ENCODE measurements at places on chromosomes 11 and 22. TPM values are rescaled to one million over a fixed set of nuclear protein-coding genes. Genes with fewer than 3 reads are reported as not detected.
A peak's percentile ranks its signal among the peaks of the same experiment; 100 is the strongest.

The CHRDL2 gene
- total RNA-seq = not detected

The OR9G4 gene
- total RNA-seq = not detected

The FOXRED2 gene
- total RNA-seq = 9.7 TPM

The FRMD8 gene
- 44.5 TPM for total RNA-seq

The LMO2 gene
- total RNA-seq = under 0.01 TPM

The BIK gene
- total RNA-seq = 0.86 TPM

The OR52H1 gene
- total RNA-seq = 0.86 TPM

The CNGA4 gene
- 0.43 TPM for total RNA-seq

The RGL4 gene
- total RNA-seq = not detected

DNA sequence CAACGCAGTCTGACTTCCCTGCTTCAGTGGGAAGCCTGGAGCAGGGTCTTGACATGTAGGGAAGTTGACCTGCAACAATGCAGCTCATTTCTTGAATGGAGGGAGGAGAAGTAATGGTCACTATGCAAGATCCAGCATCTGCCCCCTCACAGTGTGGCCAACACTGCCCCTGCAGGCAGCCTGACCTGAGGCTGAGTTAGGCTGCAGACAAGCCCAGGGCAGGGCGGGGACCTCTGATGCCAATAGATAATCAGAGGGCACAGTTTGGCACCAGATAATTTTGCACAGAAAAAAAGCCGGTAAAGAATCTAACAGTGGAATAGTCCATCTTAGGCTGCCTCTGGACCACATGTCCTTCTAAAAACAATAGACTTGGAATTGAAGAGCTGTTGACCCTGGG lies 182.3 kb downstream of the DSCAML1 start:
- no peak for DNase-seq

- DNase-seq = peak; percentile 60
These were observed 11.6 kb downstream of the MMP3 start for GRCh38 chr11:102831489-102832440.

GRCh38 chr22:38570779-38571364 lies 889 bp upstream of the DMC1 start:
- no peak for DNase-seq

GRCh38 chr11:2926611-2927051 lies 2.6 kb downstream of the PHLDA2 start:
- DNase-seq = no peak

GRCh38 chr22:38468443-38469305 lies 778 bp downstream of the KDELR3 start:
- DNase-seq = no peak

DNA sequence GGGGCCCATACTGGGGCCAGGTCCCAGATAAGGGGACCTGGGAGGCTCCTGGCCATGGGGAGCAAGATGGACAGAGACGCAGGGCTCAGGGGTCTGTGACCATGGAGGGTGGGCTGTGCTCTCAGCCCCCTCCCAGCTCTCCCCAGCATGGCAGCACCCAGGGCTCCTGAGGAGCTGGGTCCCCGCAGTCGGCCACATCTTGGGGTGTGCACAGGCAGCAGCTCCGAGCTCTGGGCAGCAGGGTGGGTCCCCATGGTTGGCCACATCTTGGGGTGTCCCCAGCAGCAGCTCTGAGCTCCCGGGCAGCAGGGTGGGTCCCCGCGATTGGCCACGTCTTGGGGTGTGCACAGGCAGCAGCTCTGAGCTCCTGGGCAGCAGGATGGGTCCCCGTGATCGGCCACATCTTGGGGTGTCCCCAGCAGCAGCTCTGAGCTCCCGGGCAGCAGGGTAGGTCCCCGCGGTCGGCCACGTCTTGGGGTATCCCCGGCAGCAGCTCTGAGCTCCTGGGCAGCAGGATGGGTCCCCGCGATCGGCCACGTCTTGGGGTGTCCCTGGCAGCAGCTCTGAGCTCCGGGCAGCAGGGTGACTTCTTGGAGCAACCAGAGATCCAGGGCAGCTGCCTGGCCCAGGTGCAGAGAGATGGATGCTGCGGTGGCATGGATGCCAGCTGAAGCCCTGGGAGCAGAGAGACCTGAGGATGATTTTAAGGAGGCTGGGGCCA lies 18.3 kb upstream of the MUC5B start:
- DNase-seq = no peak

GRCh38 chr11:14242187-14242586 lies 116.8 kb downstream of the RRAS2 start:
- no peak for DNase-seq

- no peak for DNase-seq
These were observed 36.6 kb upstream of the NFAM1 start for GRCh38 chr22:42468841-42469240.

GRCh38 chr11:113372309-113372708 lies 15.3 kb upstream of the ANKK1 start:
- no peak for DNase-seq

GRCh38 chr22:48483764-48484528 lies 1343.7 kb downstream of the BRD1 start:
- no peak for DNase-seq

GRCh38 chr11:8261921-8262551 lies 1.6 kb downstream of the LMO1 start:
- no peak for DNase-seq

GRCh38 chr11:41281131-41281742 lies 178.2 kb downstream of the LRRC4C start:
- DNase-seq = no peak

DNA sequence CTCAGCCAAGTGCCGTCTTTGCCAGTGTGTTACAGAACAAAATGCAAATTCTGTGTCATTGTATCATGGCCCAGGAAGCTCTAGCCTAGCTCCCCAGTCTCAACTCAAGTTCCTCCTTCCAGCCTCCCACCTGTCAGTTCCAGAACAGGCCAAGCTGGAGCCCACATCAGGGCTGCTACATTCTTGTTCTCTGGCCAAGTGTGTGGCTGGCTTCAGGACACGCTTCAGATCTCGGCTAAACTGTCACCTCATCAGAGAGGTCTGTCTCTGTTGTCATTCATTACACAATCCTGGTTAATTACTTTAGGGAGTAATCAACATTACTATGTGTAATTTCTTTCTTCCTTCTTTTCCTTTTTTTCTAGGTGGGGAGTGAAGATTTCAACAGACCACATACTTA lies 347.0 kb upstream of the SYN3 start:
- DNase-seq = no peak

DNA sequence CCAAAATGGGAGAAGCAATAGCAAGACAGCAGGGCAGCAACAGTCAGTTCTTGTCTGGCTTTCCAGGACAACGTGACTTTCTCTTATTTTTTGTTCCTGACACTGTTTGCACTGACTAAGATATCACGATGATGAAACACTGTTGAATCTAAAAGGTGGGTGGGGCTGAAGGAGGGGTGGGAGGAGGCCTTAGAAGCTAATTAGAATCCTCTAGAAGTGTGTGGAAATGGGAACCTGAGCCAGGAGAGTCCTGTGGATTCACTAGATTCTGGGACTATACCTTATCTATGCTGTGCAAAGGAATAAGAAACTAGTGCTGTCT lies 300.3 kb downstream of the ST3GAL4 start:
- no peak for DNase-seq

DNA sequence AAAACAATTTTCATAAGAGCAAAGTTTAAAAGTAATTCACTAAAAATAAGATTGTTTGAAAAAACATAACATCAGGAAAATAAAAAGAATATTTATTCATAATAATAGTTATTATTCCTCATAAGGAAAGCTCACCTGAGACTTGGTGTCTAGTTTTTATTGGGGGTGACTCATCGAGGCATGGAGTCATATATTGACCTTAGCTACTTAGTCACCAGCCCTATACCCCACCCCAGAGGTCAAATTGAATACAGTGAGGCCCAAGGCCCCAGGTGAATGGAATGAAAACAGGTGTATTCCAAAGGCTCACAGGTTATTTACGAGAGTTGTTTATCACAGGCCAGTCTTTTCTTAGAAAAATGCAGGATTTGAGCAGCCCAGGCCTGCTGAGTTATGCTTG lies 36.9 kb downstream of the CNTF start:
- DNase-seq = no peak

- DNase-seq = no peak
These were observed 7.8 kb upstream of the BCL9L start for GRCh38 chr11:118933486-118933885.

DNA sequence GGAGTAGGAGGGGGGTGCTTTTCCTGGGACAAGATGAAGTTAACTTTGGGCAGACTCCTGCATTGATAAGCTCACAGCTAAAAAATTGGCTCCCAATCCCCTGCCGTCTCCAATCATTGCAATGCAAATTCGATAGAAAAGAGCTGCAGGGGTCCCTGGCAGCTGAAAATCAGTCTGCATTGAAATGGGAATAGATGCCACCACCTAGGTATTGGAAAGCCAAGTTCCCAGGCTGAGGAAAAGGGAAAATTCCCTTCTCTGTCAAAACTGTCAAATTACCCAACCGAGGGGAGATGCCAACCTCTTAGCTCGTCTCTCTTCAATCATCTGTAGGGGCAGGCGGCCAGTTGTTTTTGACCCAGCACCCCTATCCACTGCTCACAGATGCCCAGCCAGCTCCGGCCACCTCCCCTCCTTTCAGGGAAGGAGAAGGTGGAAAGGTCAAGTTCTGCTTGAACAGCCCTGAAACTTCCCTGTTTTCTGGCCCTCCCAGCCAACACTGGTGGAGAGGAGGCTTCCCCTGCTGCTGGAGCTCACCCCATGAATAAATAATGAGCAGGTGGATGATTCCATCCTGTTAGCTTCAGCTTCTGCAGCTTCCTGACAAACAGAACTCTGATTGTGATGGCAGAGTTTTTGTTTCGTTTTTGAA lies 916.3 kb downstream of the TBC1D22A start:
- DNase-seq = no peak

- peak; percentile 20 for DNase-seq
These were observed 7.1 kb downstream of the EWSR1 start for GRCh38 chr22:29275167-29275566.

DNA sequence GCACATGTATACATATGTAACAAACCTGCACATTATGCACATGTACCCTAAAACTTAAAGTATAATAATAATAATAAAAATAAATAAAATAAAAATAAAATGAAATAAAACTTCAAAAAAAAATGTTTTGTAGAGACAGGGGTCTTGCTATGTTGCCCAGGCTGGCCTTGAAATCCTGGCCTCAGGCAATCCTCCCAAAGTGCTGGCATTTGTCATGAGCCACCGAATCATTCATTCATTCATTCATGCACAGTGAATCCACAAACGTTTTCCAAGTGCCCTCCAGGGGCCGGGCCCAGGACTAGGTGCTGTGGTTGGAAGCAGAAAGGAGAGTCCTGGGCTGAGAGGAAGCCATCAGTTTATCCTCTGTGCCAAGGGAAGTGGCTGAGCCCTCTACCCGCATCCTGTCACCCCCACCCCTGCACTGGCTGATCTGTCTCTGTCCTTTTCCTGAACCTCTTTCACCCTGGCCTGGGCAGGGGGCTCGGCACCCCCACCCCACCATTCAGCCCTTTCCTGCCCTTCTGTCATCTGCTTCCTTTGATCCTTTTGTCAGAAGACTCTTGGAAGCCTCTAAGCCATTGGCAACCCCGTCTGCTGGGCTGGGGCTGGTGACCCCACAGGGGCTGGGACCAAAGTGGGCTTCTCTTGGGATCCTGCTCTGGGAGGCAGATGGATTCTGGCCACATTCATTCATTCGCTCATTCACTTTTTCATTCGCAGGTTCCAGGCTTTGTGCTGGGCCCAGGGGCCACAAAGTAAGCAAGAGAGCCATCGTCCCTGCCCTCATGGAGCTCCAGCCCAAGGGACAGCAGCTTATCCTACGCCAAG lies 84.3 kb downstream of the IGLL1 start:
- no peak for DNase-seq

DNA sequence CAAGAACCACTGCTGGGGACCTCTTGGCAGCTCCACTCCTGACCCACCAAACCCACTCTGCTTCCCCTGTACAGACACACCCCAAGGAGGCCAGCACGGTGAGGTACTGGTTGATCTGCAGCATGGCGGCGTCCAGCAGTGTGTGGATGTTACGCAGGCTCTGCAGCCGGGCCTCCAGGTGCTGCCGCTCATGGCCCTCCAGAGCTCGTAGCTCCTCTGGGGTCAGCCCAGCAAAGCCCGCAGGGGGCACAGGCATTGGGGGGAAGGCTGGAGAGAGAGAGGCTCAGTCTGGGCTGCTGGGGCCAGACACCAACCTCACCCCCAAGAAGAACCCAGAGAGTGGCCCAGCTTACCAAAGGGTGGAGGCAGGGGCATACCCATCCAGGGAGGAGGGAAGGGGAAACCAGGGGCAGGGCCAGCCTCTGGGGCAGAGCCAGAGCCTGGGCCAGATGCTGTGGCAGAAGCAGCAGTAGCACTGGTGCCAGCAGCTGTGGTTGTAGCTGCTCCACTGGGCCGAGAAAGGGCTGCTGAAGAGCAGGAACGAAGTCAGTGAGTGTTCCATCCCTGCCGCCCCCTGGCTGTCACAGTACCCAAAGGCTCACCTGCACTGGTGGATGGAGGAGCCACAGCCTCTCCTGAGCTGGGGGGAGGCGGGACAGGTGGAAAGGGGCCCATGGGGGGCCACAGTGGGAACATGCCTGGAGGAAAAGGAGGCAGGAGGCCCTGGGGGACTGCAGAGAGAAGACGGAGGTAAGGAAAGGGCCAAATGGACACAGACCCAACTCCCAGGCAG lies 4.5 kb downstream of the SYVN1 start:
- DNase-seq = no peak

DNA sequence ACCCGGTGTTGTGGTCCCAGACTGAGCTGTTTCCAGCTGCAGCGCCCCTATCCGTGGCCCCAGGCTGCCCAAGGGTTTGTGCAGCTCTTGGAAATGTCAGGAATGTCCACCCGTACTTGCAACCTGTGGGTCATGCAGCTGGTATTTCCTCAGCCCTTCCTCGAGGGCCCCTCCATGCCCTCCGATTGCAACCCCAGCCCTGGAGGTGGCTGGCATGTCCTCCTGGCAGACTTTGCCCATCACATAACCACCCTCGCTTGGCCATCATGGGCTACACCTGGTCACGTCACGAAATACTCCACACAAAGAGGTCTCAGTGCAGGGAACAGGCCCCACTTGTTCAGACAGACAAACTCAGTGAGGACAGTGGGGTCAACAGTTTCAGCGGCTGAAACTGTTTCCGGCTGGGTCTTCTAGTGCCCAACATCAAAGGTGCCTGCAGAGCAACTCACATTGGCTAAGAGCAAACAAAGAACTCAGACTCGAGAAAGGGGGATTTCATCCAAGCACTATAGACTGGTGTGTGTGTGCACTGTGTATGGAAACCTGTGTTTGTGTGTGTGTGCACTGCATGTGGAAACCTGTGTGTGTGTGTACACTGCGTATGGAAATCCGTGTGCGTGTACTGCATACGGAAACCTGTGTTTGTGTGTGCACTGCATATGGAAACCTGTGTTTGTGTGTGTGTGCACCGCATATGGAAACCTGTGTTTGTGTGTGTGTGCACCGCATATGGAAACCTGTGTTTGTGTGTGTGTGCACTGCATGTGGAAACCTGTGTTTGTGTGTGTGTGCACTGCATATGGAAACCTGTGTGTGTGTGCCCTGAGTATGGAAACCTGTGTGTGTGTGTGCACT lies 72.8 kb upstream of the CCND1 start:
- no peak for DNase-seq

GRCh38 chr22:27749597-27750225 lies 51.8 kb downstream of the MN1 start:
- peak; percentile 52 for DNase-seq

- no peak for DNase-seq
These were observed 84.5 kb downstream of the JRKL start for GRCh38 chr11:96474263-96474662.

GRCh38 chr11:1733716-1734640 lies 16.4 kb downstream of the IFITM10 start:
- DNase-seq = no peak

- no peak for DNase-seq
These were observed 186.1 kb downstream of the MYO18B start for GRCh38 chr22:25928038-25928437.
